ENCODE measurements at places on chromosomes 6 and 20.
A peak's percentile ranks its signal among the peaks of the same experiment; 100 is the strongest.

DNA sequence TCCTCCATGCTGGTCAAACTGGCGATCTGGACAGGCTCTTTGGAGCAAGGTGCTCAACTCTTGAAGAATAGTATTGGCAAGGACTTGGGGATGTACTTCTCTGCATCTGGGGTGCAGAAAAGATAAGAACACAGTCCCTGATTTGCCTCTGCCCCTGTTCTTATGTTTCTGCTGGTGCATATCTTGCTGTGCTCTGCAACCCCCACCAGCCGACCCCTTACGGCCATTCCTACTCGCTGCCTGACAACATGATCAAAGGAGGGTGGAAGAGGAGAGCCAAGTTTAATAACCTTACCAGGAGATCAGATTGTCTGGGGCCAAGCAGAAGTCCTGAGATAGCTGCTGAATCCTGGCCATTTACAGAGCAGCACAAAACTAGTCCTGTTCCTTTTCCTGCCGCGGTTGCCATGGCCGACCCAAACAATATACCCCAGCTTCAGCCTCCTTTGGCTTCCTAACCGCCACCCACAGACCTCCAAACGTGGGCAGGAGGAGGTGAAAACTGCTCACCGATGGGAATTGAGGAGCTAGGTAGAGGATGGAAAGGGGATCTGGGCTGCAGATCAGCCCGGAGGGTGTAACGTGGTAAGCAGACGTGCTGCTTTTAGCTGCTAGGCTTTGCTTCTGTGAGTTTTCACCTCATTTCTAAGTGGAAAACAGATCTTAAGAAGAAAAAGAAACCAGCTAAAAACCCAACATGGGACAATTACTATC lies 60.9 kb downstream of the ATXN1 start:
- no peak for DNase-seq

DNA sequence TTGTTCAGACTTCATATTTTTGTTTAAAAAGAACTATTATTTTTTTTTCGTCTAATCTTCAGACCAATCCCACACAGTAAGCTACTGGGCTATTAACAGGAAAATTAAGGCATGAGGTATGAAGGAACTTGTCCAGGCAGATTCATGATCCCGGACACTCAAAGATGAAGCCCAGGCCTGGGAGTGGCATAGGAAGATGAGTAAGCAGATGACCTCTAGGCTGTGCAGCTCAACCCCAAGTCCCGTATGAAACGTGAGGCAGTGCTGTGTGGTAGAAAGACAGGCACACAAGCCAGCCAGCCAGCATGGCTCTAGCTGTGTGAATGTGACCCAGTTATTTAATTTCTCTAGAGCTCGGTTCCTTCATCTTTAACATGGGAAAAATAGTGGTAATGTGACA lies 231.9 kb downstream of the CLIC5 start:
- DNase-seq, result no peak

- DNase-seq, result no peak
Measured at GRCh38 chr6:144809969-144810368, 524.8 kb downstream of the UTRN start.

- no peak for DNase-seq
Measured at GRCh38 chr6:112522587-112522986, 175.5 kb downstream of the RFPL4B start.

DNA sequence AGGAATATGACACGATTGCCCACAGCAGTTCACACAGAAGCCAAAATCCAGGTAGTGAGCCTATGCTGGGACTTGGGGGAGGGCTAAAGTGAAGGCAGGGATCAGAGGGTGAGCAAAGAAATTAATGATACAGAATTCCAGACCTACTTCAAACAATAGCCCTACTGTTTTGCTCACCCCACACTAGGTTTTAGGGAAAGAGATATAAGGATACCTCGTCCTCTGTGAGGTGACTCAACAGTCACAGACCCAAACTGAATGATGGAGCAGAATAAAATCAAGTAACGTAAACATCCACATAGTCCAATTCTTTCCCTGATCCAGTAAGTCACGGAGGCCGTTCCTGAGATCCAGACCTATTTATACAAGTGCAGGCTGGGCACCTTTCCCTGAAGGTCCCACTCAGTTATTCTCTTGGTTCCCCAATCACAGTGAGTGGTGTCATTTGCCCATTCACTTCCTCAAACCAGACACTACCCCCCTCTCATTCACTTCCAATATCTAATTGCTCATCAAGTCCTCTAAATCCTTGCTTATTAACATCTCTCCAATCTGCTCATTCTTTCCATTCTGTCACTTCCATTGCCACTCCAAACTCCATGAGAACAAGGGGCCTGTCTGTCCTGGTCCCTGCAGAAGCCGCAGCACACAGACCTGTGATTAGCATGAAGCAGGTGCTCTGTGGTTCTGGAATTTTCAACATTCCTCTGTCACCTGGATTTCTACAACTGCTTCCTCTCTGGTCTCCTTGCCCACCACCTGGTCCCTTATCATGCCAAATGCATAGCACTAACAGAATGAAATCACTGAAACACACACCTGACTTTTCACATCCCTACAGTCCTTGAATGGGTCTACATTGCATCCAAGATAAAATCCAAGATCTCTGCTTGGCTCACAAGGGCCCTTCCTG lies 55.9 kb downstream of the ATXN1 start:
- no peak for DNase-seq

GRCh38 chr20:25278636-25279361 lies 30.9 kb downstream of the PYGB start:
- no peak for DNase-seq

GRCh38 chr6:169811072-169811471 lies 59.6 kb downstream of the ERMARD start:
- no peak for DNase-seq

GRCh38 chr20:37852666-37853065 lies 50.3 kb upstream of the VSTM2L start:
- DNase-seq, result no peak

GRCh38 chr6:35034411-35035191 lies 106.5 kb downstream of the TCP11 start:
- no peak for DNase-seq

DNA sequence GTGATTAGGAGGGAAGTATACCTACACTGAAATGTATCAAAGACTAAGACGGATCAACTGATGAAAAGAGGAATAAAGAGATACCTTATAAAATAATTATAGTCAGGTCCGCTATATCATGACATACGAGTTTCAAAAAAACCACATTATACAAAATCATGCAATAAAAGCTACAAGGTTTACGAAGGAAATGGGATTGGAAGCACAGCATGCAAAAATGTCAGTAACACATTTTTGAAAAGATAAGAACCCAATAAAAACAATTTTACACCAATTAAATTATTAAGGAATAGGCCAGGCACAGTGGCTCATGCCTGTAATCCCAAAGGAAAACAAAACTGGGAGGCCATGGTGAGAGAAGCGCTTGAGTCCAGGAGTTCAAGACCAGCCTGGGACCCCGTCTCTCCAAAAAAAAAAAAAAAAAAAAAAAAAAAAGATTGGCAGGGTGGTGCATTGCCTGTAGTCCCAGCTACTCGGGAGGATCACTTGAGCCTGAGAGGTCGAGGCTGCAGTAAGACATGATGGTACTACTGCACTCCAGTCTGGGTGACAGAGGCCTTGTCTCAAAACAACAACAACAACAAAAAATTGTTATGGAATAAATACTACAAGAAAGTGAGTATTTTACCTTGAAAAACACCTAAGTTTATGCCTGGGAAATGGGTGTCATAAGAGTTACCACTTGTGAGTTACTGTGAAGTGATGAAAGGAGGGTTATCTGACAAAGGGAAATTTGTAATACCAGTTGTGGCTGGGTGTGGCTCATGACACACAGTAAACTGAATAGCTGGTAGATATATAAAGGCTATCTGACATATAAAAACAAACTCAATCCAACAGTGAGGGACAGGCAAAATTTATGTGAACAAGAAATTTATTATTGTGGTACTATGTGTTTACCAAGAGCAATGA lies 45.2 kb downstream of the RANBP9 start:
- no peak for DNase-seq

DNA sequence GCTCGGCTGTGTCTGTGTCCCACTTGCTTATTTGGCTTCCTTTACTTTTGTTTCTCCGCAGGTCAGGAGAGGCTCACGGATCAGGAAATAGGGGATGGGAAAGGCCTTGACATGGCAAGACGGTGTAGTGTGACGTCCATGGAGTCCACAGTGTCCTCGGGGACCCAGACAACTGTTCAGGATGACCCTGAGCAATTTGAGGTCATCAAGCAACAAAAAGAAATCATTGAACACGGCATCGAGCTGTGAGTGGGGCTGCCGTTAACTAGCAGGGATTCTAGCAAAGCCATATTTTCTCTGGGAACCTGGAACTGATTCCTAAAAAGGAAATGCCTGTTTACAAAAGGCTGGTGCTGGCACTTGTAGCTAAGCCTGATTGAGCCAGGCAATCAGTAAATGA lies 54.4 kb downstream of the ARFGEF2 start:
- DNase-seq, result no peak

DNA sequence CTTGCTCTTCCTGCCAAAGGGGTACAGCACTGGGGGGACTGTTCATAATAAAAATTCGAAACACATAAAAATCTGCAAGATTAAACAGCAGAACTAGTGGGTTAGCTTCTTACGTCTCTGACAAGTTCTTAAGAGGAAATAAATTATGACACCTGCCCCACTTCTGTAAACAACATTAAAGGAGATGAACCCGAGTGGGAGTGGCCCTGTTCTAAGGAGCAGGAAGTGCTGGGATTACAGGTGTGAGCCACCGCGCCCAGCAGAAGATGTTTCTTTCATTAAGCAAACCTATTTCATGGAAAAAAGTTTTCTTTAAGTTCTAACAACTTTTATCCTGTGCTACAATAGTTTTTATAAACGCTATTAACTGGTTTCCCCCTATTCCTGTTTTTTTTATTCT lies 24.6 kb downstream of the USP45 start:
- no peak for DNase-seq

GRCh38 chr20:63864545-63864977 lies 509 bp upstream of the TPD52L2 start:
- no peak for DNase-seq

- no peak for DNase-seq
Measured at GRCh38 chr6:7719364-7719850, 6.5 kb upstream of the BMP6 start.

DNA sequence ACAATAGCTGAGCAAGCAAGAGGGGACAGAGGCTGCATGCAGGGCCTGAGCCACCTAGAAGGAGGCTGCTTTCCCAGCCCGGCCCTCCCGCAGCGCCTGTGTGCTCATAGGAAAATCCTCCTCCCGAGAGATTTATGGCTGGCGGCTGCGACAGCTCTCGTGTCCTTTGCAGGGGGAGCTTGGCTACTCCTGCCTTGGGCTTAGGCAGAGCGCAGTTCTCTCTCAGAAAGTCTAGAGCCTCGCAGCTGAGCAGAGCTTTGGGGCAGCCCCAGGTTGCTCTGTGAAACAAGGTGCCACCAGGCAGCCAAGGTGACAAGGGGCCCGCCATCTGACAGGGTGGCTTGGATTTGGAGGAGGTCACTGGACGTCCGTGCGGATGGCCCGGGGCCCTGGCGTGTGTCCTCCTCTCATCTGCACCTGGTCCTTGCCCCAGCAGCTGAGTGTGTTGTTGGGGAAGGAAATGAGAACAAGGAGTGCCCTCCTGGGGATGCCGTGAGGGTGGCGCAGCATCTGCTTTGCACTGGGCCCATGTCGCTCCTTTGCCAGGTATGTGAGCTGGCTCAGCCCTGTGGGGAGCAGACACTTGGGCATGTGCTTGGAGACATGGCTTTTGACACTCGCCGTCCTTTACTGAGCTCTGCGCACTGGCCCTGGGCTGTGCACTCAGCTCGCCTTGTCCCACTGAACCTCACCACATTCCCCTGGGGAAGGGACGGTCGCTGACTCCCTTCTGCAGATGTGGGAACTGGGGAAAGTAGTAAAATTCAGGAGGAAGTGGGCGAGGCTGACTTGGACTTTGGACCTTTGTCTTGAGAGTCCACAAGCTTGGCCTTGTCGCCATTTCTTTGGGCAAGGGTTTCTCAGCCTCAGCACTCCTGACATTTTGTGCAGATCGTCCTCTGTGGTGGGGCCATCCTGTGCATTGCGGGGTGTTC lies 41.9 kb downstream of the EDN3 start:
- no peak for DNase-seq

- peak; percentile 1 for DNase-seq
Measured at GRCh38 chr6:141463237-141463977, 669.3 kb upstream of the GJE1 start.

- DNase-seq, result no peak
Measured at GRCh38 chr6:167932468-167933276, 64.8 kb upstream of the KIF25 start.

GRCh38 chr20:34112600-34113101 lies 608 bp upstream of the EIF2S2 start:
- DNase-seq, result no peak

DNA sequence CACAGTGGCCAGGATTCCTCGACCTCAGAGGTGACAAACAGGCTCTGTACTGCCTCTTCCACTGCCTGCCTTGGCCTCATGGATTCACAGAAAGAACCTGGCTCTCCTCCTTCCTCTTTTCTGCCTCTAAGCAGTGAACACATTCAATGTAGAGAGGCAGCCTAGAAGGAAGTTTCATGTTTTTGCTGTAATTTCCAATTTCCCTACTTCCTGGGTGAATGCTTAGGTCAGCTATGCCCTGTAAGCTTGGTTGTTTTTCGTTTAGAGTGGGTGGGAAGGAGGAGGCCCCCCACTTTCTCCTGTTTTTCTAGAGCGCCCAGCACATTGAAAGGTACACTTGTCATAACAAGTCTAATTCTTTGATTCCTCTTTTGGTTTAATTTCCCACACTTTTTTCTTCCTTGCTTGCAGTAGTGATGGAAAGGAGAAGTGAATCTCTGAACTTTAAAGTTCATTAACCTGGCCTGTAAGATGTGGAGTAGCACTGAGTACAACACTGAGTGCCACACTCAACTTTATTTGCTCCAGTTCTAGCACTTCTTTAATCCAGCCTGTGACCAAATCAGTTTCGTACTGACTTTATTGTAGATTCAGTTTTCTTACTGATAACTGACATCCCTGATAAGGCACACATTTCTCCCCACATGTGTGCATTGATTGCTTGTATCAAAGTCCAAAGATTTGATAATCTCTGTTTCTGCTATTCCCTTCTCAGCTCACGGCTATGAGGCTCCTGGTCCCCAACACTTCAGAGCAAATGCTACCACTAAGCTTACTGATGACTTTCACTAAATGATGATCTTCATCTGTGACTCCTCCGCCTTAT lies 100.0 kb upstream of the MAN1A1 start:
- DNase-seq, result no peak

DNA sequence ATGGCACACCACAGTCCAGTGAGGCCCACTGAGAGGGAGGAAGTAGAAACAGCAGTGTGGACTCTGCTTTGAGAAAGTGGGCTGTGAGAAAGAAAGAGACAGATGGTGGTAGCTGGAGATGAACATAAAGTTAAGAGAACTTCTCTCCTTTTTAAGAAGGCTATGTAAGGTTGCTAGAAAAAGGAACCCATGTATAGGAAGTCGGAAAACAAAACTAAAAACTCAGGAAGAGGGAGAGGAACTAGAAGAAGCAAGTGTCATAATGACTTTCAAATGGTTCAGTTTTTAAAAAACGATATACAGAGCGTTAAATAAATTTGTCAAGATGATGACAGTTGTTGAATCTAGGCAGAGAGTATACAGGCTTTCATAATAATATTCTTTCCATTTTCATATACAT lies 25.4 kb upstream of the GMNN start:
- DNase-seq, result no peak
